HepG2 (cell line): ENCODE measurements at places on chromosomes 7 and 10. TPM values are rescaled to one million over a fixed set of nuclear protein-coding genes. Genes with fewer than 3 reads are reported as not detected.

DNA sequence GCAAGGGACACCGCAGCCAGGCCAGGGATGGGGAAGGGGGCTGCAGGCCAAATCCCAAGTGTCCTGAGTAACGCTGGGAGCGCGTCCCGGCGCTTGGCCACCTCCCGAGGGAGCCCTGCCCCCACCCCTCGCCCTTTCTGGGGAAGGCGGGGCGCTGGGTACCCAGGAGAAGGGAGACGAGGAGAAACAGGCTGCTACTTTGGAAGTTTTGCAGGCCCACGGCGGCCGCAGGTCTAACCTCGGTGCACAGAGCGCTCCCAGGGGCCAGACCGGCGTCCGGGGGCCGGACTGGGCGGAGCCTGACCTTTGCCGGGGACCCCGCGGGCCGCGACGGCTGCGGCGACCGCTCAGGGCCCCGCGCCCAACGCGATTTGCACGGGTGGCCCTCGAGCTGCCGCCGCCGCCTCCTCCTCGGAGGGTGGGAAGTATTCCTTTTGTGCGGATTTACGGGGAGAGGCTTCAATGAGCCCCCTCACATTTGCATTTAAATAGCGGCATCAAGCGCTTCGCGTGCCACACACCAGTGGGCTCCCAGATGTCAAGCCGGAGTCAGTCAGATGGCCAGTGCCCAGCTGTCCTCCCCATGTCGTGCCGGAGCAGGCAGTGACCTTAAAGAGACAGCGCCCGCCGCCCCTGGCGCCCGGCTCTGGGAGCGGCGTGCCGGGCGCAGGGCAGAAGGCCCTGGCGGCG, 3.0 kb upstream of the EBF3 start:
- no peak for DNase-seq
- no peak overlapping the region for H3K27ac ChIP-seq
- H3K4me3 ChIP-seq = no peak overlapping the region
- H3K36me3 ChIP-seq = no peaks in the 10 kb centered on the region

DNA sequence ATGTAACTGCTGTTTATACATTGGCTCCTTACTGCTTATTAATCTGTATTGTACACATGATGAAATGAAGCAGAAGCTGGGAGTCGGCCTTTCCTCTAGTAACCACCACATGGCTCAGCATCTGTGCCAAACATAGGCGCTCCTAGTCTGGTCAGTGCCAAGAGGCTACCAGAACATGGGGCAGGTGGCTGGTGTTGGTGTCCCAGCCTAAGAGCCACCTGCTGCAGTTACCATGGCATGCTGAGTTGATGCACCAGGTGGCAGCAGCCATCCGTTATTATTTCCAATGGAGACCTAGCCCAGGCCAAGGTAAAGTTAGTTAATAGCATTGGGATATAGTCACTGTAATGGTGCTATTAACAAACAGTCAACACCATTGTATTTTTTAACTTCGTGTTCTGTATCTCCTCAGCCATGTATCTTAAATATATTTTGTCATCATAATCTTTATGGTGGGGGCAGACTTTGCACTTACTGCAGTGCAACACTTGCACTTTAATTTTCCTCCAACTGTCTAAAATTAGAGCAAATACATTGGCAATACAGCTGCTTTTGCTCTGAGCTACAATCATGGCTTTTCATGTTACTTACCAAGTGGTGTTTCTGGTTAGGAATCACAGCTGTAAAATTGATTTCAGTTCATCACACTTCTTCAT, 33.1 kb downstream of the HBP1 start:
- no peak overlapping the region for H3K27ac ChIP-seq
- peaks cover 2% of the 10 kb centered on the region; the same call in 1 of the 2 replicates for H3K36me3 ChIP-seq
- H3K4me1 ChIP-seq = no peaks in the 10 kb centered on the region
- no peak overlapping the region for H3K4me3 ChIP-seq
- no peaks in the 10 kb centered on the region for H3K27me3 ChIP-seq

- H3K27me3 ChIP-seq = no peaks in the 10 kb centered on the region
- H3K4me1 ChIP-seq = peaks cover 43% of the 10 kb centered on the region
- no peak overlapping the region for H3K4me3 ChIP-seq
- no peaks in the 10 kb centered on the region for H3K36me3 ChIP-seq
- no peak for DNase-seq
- H3K27ac ChIP-seq = no peak overlapping the region
Observed at GRCh38 chr10:35212856-35213255, 86.2 kb downstream of the CREM start.

GRCh38 chr7:3754493-3755341, 453.7 kb downstream of the SDK1 start:
- no peaks in the 10 kb centered on the region for H3K4me1 ChIP-seq
- no peaks in the 10 kb centered on the region for H3K36me3 ChIP-seq
- H3K27ac ChIP-seq = no peak overlapping the region
- no peak overlapping the region for H3K4me3 ChIP-seq

GRCh38 chr7:154794147-154794780, 208.7 kb downstream of the PAXIP1 start:
- no peak overlapping the region for H3K4me3 ChIP-seq
- H3K36me3 ChIP-seq = no peaks in the 10 kb centered on the region

DNA sequence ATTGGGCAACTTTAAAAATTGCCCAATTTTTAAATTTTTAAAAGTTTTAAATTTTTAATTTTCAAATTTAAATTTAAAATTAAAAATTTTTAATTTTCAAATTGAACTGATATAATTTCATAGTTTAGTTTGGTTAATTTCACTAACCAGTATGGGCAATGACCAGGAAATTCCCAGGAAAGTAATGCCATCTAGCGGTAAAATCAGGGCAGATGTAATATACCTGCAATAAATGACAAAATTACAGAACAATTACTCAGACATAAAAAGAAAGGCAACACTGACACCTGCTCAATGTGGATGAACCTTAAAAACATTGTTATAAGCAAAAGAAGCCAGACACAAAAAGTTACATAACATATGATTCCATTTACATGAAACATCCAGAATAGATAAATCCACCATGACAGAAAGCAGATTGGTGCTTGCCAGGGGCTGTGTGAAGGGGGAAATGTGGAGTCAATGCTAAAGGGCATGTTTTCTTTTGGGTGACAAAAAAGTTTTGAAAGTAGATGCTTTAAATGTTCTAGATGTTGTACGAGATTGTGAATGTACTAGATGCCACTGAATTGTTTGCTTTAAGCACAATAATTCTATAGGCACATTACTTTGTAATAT, 28.6 kb upstream of the SLC16A12 start:
- DNase-seq = peak; percentile 32
- H3K4me1 ChIP-seq = peaks cover 18% of the 10 kb centered on the region
- no peaks in the 10 kb centered on the region for H3K36me3 ChIP-seq
- no peak overlapping the region for H3K4me3 ChIP-seq
- no peak overlapping the region for H3K27ac ChIP-seq
- H3K27me3 ChIP-seq = no peaks in the 10 kb centered on the region

DNA sequence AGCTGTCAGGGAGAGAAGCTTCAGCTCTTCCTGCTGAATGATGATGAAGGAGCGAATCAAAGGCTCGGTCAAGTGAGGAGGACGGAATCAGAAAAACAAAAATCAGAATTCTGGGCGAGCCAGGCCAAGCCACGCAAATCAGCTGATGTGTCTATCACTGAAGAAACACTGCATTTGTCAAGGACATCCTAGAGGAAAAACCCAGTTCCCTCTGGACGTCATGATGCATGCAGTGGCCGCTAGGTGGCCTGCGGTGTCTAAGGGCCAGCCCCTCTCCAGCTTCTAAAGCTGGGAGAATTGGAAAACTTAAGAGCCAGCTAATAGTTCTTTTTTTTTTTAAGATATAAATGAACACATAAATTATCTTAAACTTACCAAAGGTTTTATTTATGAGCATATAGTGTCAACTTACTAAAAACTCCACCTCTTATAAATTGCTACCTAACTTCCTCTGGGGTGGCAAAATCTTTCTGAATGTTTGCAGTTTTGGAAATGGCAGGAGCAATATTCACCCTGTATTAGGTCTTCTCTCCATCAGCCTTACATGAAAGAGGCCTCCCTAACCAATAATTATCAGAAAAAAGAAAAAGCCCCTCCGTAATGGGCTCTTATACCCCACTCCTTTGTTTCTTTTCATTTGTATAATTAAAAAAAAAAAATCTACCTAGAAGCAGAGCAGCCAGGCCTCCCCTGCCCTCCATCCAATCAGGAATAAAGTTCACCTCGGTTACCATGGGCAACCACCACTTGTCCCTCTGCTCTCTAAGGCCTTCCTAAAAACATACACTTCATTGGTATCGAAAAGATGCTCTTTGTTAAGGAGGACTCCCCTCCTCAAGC, 186.8 kb downstream of the USP6NL start:
- H3K27me3 ChIP-seq = no peaks in the 10 kb centered on the region; the same call in 1 of the 2 replicates
- no peak overlapping the region for H3K4me3 ChIP-seq
- H3K36me3 ChIP-seq = no peaks in the 10 kb centered on the region
- peak; percentile 39 for DNase-seq
- H3K27ac ChIP-seq = no peak overlapping the region
- H3K4me1 ChIP-seq = no peaks in the 10 kb centered on the region

DNA sequence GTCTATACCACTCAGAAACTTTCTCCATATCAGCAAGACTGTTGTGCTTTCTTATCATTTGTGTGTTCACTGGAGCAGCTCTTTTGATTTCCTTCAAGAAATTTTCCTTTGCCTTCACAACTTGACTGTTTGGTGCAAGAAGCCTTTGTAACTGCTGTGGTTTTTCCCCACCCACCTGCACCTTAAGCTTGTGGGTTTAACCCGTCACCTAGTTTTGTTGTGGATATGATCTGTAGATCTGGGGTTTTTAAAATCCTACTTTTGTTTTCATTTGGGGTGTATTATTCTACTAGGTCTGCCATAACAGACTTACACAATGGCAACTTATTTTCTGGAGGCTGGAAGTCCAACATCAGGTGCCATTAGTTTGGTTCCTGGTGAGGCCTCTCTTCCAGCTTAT, 30.5 kb upstream of the CHST3 start:
- no peaks in the 10 kb centered on the region for H3K36me3 ChIP-seq
- H3K4me3 ChIP-seq = no peak overlapping the region
- H3K27ac ChIP-seq = no peak overlapping the region
- peaks cover 7% of the 10 kb centered on the region for H3K4me1 ChIP-seq

Gene CPA4
- 0.17 and 0.22 TPM in 2 replicates for total RNA-seq

Gene WDR86
- 0.11 TPM in 1 of 2 replicates, not detected in the other for total RNA-seq

Gene YWHAG
- total RNA-seq = 67.5 and 93.7 TPM in 2 replicates

Gene PTPRZ1
- total RNA-seq = not detected in 2 replicates

Gene CDK5
- total RNA-seq = 21.3 and 22.6 TPM in 2 replicates

Gene DLX5
- not detected in 2 replicates for total RNA-seq

Gene SLC39A12
- not detected in 2 replicates for total RNA-seq

Gene LRIT1
- not detected in 2 replicates for total RNA-seq

Gene CNNM1
- total RNA-seq = 5.5 and 9.6 TPM in 2 replicates
